ENCODE measurements at places on chromosomes 16 and 17. TPM values are rescaled to one million over a fixed set of nuclear protein-coding genes. Genes with fewer than 3 reads are reported as not detected.

DNAAF8 gene
- not detected for total RNA-seq

SPNS2 gene
- total RNA-seq: 2.3 TPM

TBC1D3K gene
- not detected for total RNA-seq

KRTAP16-1 gene
- total RNA-seq: not detected

WWP2 gene
- 29.2 TPM for total RNA-seq

TBC1D26 gene
- 0.23 TPM for total RNA-seq

KRTAP2-1 gene
- not detected for total RNA-seq

CYLD gene
- 30.9 TPM for total RNA-seq

SPATA22 gene
- total RNA-seq: not detected

PDIA2 gene
- total RNA-seq: 0.87 TPM

CCL4L2 gene
- not detected for total RNA-seq

EFCAB5 gene
- total RNA-seq: not detected

FDXR gene
- total RNA-seq: 34.5 TPM

GLP2R gene
- total RNA-seq: not detected

SMG1 gene
- total RNA-seq: 119 TPM

RNF222 gene
- total RNA-seq: 0.07 TPM

OXLD1 gene
- 46.0 TPM for total RNA-seq
